ENCODE measurements at places on chromosomes 2 and 18.

GRCh38 chr2:127694986-127695385 lies 6.3 kb upstream of the SFT2D3 start:
- no peak for DNase-seq

- no peak for DNase-seq
Observed at GRCh38 chr2:236644502-236644911, 74.9 kb downstream of the ACKR3 start.

DNA sequence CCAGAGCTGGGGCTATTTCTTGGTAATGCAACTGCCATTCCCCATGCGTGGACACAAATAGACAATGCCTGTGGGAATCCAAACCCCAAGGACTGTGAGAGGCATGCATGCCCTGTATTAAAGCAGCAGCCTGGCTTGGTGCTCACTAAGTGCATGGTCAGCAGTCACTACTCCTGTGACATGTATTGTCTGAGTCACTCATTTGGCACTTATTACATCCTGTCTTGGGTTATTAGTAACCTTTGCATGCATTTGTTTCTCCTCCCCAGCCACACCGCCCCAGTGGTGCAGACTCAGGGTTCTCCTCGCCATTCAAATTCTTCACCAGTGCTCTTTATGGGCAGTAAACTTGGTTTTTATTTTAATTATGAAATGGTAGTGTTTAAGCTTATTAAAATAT lies 30.2 kb downstream of the PRKCE start:
- DNase-seq = no peak

- no peak for DNase-seq
Observed at GRCh38 chr2:73253400-73253799, 19.3 kb downstream of the CCT7 start.

- no peak for DNase-seq
Observed at GRCh38 chr2:224987733-224988132, 54.5 kb downstream of the DOCK10 start.

DNA sequence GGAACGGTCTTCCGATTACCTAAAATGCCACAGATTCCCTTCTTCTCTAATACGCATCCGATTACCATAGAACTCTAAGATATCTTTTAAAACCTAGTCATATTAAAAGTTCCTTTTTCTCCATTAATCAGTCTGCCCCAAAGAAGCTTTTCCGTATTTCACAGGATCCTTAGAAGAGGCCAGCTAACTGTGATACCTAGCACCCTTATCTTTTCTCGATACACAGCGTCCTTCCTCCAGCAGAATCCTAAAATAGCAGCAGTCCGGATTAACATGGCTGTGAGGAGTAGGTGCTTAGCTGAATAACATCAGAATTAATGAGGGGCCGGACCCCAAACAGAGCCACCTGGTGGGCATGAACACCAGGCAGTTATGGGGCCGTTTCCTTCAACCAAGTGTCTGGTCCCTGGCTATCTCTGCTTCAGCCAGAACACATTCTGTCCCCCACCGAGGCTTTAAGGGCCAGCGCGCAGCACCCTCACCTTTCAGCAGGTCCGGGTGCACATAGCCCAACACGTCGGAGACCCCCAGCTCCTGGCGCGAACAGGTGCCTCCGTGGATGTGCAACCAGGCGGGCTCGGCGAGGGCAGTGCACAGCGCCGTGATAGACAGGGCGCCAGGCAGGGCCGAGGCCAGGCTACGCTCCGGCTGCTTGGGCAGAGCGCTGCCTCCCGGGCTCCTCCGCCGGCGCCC lies 995 bp downstream of the TMEM127 start:
- no peak for DNase-seq

- DNase-seq = no peak
Observed at GRCh38 chr2:227761740-227762476, 16.2 kb downstream of the SCYGR8 start.

DNA sequence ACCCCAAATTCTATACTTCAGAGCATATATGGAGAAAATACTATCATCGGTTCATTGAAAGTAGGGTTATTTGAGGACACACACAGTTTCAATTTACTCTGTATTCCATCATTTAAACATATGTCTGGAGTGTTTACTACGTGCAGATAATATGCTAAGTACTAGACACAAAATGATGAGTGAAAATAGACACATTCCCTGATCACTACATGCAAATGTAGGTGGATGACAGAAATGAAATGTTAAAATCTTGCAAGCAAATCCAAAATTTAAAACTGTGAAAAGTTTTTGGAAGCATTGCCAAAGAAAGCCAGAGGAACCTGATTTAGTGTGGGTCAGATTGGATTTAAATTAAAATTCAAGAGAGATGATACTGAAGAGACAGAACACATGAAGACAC lies 1106.6 kb downstream of the CBLN2 start:
- DNase-seq = no peak

DNA sequence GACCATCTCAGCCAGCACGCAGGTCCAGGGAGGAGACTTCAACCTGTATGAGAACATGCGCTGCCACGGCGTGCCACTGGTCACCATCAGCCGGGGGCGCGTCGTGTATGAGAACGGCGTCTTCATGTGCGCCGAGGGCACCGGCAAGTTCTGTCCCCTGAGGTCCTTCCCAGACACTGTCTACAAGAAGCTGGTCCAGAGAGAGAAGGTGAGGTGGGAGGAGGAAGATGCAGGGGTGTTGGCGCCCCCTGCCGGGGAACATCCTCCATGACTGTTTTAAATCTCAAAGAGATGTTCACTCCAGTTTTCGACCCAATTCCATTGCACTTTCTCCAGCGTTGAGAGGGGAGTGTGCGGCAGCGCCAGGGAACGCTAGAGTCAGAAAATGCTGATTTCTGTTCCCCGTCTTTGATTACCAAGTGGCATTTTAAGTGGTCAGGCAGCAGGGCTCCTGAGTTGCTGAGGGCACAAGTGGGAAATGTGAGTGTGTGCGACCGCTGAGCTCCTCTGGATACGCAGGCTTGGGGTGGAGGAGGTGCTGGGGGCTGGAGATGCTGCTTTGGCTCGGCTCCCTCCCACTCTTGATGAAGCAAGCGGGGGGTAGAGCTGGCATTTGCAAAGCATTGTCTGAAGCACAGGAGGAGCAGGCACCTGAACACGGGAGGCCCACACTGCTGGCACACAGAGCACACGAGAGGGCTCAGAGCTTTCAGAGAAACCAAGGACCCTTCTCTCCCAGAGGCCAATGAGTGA lies 27.7 kb upstream of the MAPRE3 start:
- DNase-seq = no peak

GRCh38 chr2:223221139-223221835 lies 169.3 kb downstream of the KCNE4 start:
- DNase-seq = no peak

- no peak for DNase-seq
Observed at GRCh38 chr2:27920148-27920885, 29.8 kb downstream of the BABAM2 start.

DNA sequence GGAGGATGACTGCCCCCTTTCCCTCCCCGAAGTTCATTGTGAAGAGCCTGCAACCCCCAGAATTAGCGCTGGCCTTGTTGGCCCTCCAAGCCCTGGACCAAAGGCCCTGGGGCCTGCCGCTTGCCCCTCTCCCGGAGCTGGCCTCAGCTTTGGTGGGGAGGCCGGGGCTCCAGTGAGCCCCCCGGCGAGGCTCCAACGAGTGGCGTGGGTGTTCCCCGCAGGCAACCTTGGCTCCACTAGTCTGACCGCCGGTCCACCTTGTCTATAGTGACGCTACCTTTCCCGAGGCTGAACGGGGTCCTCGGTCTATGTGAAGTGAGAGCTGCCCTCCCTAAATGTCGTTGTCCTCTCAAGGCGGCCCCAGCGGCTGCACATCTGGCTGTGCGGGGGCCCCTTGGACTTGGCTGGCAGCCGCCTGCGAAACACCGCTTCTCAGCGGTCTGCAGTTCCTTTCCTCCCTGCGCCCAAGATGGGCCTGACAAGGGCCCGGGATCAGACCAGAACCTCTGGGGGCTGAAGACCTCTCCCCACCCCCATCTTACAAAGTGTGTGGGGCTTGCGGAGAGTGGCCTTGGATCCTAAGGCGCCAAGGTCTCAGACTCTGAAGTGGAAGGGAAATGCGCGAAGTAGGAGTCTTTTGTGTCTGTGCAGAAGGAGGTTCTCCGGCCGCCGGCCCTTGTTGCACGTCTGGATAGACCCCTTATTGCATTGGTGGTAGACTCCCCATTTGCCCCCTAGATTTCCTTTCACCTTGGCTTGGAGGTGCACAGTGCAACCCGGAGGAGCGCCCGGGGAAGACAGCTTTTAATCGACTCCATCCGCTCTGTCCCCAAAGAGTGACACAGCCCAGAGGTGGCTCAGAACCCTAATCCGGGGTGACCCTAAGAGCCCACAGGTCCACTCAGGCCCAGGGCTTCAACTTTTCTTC lies 3.9 kb upstream of the HOXD10 start:
- DNase-seq = no peak

- DNase-seq = no peak
Observed at GRCh38 chr2:181588546-181588945, 68.4 kb downstream of the CERKL start.

- DNase-seq = no peak
Observed at GRCh38 chr18:9627642-9628041, 13.3 kb upstream of the PPP4R1 start.

DNA sequence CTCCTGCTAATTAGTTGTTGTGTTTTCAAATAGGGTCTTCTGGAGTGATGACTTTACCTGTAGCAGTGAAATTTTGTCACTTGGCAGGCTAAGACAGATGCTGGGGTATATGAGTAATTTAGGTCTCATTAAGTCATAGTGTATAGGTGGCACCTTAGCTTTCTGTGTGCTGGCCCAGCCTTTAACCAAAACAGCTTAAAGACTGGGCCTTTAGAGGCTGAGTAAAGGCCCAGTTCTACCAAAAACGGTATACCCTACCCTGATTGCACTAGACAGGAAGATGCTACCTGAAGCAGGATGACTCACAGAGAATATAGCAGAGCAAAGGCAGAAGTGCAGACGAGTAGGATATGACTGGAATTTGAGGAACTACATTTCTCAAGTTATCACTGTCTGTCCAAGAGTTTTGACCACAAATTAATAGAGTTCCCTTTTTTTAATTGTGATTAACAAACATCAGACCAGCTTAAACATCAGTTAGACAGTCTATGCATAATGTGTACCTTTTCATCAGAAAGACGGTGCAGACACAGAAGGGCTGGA lies 337.9 kb upstream of the SALL3 start:
- DNase-seq = peak; percentile 92

DNA sequence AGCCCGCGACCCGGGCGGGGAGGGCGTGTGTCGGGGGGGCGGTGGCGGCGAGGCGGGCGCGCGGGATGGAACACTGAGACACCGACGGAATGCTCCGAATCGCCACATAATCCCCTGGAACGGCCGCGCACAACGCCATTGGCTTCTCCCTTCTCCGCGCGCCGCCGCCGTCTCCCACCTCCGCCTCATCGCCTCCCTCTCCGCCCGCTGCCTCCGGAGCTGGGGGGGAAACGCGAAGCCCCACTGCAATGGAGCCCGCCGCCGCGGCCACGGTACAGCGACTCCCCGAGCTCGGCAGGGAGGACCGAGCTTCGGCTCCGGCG lies at the start of gene PHLPP1:
Gene PHLPP1, plus strand, starts transcription at position 106 of the 323 bp plus-strand sequence. Its CDS starts 143 bp downstream, at position 249.
- DNase-seq = no peak

- DNase-seq = no peak
Observed at GRCh38 chr18:26697186-26697884, 149.0 kb upstream of the KCTD1 start.

DNA sequence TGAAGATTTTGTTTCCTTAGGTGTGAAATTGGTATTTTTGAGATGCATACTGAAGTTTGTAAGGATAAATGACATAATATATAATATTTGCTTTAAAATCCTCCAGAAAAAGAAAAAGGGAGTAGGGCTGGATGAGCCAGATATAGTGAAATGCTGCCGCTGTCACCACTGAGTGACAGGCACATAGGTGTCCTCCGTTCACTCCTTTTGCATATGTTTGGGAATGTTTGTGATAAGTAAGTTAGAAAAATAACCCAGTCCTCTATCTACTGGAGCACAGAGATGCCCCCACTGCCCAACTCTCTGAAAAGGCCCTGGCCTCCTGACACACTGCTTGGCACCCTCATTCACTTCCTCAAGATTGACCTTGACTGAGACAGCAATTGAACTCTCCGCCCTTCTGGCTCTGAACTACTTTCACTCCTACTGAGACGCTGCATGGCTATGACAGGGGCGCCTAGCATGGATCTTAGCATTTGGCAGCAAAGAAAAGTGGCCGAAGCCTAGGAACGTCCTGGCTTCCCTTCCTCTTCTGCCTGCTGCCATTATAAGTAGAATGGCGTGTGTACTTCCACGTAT lies 10.1 kb downstream of the ID2 start:
- no peak for DNase-seq

DNA sequence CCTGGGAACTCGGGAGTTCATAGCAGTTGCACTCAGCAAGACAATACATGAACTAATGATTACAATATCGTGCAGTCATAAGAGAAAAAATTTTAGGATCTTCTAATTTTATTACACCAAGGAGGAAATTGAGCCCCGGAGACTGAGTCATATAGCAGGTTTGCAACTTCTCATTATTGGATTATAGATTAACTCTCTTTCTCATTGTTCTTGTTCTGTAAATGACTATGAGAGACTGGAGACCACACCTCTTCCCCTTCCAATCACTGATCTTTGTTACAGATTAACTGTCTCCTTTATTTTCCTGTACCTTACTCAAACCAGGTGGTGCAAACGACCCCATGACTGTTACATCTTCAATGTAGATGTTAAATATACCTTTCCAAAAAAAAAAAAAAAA lies 435.8 kb upstream of the DDX18 start:
- no peak for DNase-seq

- no peak for DNase-seq
Observed at GRCh38 chr2:16978301-16978700, 312.7 kb upstream of the CYRIA start.

DNA sequence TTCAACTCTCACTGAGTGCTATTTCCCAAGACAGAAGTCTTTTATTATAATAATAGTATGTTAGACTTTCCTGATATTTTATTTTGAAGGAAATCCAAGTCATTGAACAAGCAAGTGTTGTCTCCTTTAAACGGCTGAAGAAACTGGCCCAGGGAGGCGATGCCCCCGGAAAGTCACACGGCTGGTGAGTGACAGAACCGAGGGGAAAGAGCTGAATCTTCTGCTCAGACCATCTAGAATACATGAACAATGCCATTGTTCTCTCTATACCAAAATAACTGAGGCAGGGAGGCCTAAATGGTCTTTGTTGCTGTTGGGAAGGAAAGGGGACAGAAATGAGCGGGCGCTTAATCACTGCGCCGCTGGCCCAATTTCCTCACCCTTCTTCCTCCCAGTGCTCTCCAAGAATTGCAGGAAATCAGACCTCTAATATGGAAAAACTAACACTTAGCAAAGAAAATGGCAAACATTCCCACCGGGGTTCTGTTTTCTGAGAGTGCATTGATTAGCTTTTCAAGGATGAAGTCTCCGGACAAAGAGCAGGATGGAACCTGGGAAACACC lies 101.5 kb downstream of the KLF7 start:
- no peak for DNase-seq

DNA sequence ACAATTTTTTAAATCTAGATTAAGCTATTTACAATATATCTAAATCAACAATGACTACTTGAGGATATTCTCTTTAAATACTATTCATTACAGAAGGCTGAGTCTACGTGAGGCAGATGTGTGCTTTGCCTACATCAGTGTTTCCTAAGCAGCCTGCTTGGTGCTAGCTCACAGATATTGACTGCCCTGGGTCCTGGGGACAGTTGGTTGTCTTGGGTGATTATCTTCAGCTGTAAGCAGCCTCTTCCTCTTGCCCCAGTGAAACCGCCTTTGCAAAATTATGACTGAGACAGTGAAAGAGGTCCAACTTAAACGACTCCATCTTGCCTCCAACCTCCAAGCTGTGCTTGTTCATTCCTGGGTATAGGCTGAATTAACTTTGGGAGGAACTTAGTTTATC lies 39.6 kb upstream of the CCDC88A start:
- no peak for DNase-seq

- DNase-seq = no peak
Observed at GRCh38 chr2:126899616-126900185, 1.0 kb downstream of the TEX51 start.
